ENCODE measurements at places on chromosomes 6 and 20.

GRCh38 chr20:51423810-51424209 is 118.7 kb downstream of the NFATC2 start:
- no peak for DNase-seq

GRCh38 chr6:108782179-108783041 is 65.8 kb upstream of the ARMC2 start:
- peak; percentile 82 for DNase-seq

DNA sequence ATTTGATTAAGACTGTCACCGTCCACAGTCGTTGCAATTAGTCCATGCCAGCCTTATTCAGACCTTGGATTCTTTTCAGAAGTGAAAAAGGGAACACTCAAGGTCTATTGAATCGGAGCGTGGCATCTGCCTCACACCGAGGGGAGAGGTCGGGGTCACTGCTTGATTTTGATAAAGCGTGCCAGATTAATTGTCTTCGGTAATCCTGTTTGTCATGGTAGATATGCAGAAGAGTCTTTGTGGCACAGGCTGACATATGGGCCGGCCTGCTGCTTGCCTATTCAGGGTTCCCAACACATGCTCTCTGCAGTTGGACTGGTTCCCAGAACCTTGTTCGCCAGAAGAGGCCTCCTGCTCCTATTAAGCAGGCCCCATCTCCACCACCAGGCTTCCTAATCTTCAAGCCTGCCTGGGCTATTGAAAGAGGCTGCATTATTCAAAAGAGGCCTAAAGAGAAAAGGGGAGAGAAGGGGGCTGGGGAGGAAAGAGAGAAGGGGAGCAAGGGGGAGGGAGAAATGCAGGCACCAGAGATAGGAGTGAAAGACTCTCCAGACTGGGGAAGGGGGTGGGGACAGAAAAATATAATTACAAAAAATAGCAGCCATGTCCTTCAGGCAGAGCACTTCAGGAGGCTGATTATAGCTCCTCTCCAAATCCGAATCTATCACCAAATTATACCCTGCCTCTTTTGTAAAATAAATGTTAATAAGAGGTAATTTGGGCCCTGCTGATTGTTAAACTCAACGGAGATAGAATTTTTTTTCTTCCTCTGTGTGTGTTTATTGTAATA is 611.3 kb downstream of the HDGFL1 start:
- DNase-seq = peak; percentile 44

GRCh38 chr20:20778676-20779075 is 66.2 kb upstream of the RALGAPA2 start:
- no peak for DNase-seq

- no peak for DNase-seq
These were observed 208.2 kb downstream of the SMOC2 start for GRCh38 chr6:168649209-168649608.

DNA sequence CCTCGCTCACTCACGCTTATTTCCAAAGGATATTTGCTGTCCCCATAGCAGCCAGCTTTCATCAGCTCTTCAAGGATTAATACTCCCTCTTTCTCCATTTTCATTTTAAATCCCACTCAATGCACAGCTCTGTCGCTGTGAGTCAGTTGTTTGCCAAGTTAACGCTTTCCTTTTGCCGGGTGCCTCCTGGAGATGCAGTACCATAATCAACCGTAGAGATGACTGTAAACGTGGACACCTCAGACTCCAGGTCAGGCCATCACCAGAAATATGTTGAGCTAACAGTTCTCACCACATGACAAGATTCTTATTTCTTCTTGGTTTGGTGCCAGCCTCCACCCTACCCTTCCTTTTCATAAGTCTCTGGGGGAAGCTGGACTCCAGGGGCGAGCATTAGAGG is 66.6 kb upstream of the TAB2 start:
- no peak for DNase-seq

DNA sequence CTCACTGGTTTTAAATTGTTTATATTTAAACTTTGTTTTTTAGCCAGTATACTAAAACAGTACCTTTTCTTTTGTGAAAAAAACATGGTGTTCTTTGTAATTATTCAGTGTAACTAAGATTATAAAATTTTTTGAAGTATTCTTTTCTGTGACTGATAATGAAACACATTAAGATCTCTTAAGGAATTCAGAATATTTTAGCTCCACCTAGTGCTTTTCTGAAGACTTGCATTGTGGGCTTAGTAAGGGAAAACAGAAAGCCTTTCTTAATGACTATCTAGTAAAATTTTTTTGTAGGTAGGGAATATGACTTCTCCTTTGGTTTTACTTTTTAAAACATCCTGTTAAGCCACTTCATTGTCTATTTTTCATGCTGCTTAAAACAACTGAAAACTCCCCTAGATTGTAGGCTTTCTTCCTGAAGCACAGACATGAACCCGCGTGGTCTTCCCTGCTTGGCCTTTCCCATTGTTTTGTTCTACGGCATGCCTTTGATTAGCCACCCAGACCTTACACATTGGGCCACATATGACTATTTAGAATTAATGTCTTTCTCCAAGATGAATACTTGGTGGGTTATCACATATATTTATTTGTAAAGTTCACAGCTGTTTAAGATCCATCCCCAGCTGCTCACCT is 72.1 kb downstream of the AFDN start:
- DNase-seq = no peak

GRCh38 chr6:22833191-22833590 is 263.8 kb downstream of the HDGFL1 start:
- no peak for DNase-seq

- DNase-seq = no peak
These were observed 35.7 kb downstream of the CSNK2A1 start for GRCh38 chr20:507761-508332.

GRCh38 chr6:150334790-150335783 is 33.7 kb upstream of the IYD start:
- peak; percentile 51 for DNase-seq

- DNase-seq = no peak
These were observed 105.0 kb upstream of the ZNF184 start for GRCh38 chr6:27577922-27578321.

DNA sequence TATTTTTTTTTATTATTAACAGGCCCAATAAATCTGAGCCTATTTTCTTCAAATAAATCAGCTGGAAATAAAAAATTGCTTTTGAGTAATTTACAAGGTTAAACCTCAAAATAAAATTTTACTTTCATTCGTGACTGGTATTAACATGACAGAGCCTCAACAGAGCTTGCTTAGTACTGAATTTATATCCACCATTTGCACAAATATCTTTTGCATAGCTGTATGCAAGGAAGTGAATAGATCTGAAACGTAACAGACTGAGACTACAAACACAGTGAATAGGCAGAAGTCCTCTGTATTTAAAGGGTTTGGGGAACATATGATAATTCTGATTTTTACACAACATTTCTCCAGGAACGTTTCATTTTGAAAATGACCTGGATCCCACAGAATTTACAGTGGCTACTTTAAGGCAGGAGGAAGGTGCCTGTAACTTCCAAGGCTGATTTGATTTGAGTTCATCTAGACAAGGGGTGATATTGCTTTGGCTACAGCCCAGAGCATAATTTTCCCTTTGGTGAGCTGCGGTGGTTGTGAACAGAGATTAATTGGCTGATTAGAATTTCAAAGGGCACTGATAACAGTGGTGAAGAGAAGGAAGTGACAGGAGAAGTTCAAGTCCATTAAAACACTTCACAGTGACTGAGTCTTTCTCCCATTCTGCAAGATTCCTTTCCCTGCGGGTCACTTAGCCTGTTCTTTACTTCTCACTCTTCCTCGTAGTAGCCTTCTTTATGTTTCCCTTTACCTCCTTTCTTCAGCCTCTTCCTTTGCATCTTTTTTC is 121.2 kb upstream of the SASH1 start:
- DNase-seq = no peak

DNA sequence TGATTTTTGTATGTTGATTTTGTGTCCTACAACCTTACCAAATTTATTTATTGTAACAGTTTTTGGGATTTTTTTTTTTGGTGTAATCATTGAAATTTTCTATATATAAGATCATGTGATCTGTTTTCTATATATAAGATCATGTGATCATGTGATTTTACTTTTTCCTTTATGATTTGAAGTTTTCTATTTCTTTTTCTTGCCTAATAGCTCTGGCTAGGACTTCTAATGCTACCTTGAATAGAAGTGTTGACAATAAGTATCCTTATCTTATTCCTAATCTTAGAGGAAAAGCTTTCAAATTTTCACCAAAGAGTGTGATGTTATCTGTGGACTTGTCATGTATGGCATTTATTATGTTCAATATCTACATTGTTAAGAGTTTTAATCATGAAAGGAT is 69.7 kb downstream of the TNFAIP3 start:
- no peak for DNase-seq

- no peak for DNase-seq
These were observed 16.4 kb upstream of the SLC22A2 start for GRCh38 chr6:160274871-160275510.

DNA sequence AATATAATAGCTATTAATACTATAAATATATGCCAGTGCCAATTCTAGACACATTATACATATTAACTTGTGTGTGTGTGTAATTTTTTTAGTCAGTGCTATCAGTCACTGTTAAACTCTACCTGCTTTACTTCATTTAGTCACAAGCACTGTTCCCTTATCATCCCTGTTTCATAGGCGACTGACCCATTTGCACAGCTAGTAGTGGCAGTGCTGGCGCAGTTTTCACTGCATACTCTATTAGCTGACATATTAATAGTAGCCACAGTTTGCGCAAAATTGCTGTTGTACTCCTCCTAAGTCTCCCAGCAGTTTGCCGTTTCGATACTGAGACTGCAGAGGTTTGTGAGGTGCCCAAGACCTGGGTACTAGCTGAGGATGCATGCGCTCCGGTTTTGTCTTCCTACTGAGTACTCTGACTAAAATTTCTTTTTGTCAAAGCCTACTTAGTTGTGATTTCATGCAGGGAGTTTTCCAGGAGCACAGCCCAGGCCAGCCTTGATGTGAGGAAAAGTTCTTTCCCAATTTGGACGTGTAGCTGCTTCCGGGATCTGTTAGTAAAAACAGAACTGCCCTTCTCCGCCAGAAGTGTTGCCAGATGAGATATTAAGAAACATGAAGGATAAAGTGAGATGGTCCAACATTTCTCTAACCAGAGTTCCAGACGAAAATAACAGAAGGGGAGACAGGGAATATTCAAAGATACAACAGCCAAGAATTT is 5.6 kb downstream of the BAG2 start:
- DNase-seq = no peak

- peak; percentile 22 for DNase-seq
These were observed 576 bp downstream of the MAPK13 start for GRCh38 chr6:36130667-36131510.

DNA sequence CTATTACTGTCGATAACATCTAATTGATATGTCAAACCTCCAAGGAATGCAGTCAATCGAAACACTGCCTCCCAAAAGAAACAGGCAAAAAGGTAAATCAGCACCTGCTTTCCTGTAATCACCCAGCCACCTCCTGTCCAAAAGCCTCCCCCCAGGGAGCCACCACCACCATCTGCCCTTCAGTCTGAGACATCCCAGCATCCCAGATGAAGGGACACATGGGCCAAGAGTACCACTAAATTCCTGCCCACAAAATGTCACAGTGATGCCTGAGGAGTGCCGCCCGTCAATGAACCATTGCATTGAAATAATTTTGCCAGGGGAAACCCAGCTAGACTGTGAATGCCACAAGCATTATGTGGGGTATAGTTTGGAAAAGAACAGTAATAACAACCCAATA is 401.7 kb downstream of the ZFAND3 start:
- DNase-seq = no peak

DNA sequence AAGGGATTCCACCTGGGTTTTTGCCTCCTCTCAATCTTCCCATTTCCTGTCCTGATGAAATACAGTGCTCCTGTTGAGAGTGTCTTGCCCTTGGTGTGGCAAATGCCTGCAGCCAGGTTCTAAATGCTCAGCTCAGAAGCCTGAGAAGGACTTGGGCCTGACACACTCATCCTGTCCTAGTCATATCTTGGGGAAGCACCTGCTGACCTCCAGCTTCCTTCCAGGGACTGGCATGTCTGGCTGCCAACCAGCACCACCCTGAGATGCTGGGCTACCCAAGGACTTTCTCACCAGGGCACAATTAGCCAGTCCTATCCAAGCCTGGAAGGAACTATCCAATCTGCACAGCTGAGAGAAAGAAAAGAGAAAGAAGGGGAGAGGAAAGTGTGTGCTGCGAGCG is 43.4 kb downstream of the LRFN2 start:
- DNase-seq = no peak

GRCh38 chr6:152474354-152474753 is 162.8 kb downstream of the SYNE1 start:
- DNase-seq = no peak
